ENCODE measurements at places on chromosomes 12 and 14. TPM values are rescaled to one million over a fixed set of nuclear protein-coding genes. Genes with fewer than 3 reads are reported as not detected.

The ABHD12B gene
- not detected for total RNA-seq

The EIF2S3B gene
- 0.66 TPM for total RNA-seq

The MUCL1 gene
- total RNA-seq: not detected

The KRT82 gene
- total RNA-seq: not detected
